ENCODE measurements at places on chromosomes 2 and 18.

DNA sequence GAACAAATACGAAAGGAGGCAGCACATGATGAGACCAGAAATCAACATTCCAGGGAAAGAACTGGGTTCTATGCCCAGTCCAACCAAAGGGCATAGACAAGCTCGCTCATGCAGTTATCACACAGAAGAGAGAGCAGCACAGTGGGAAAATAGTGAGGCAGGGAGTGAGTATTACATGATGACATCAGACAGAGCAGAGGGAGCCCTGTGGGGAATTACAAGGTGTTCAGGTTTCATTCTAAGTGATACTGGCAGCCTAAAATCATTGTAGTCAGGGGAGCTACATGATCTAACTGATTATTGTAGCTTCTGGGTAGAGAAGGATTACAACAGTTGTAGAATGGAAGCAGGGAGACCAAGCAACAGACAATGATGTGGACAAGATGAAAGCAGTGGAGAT is 658.5 kb downstream of the ARHGAP15 start:
- DNase-seq, result no peak

DNA sequence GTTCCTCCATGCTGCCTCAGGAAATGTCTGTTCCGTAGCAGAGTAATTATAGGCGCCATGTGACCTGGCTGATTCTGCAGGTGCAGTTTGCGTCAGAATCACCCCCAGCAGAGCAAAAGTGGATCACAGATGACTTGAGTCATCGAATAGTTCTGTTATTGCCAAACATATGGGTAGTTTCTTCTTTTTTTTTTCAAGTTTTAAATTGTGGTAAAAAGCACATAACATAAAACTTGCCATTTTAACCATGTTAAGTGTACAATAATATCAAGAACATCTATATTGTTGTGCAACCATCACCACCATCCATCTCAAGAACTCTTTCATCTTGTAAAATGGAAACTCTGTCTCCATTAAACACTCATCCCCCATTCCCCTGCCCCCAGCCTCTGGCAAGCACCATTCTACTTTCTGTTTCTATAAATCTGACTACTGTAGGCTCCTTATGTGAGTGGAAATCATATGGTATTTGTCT is 177.7 kb upstream of the TWIST2 start:
- no peak for DNase-seq

- no peak for DNase-seq
These were observed 20.1 kb upstream of the ID2 start for GRCh38 chr2:8661736-8662135.

GRCh38 chr2:169819106-169819505 is 5.6 kb downstream of the METTL5 start:
- no peak for DNase-seq

- DNase-seq, result peak; percentile 88
These were observed at the start of gene TANK for GRCh38 chr2:161160226-161161073. Gene TANK, plus strand, starts transcription at chr2:161160428. Its CDS starts 19,235 bp downstream, at chr2:161179663.

GRCh38 chr2:127942002-127942401 is 56.2 kb upstream of the AMMECR1L start:
- no peak for DNase-seq

DNA sequence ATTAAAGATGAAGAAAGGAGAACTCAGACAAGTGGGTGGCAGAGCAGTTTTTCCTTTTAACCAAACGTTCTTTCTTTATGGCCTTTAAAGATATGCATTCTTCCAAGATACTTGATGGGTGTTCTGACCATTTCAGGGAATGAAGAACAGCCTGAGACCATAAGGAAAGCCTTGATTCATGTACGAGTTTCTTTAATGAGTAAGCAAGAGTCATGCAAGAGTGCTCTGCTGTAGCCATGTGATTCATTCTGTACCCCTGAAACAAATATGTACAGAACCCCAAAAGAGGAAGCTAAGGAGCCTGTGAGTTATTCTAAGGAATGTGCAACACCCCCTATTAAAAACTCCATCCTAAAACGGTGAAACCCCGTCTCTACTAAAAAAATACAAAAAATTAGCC is 372.8 kb downstream of the MTX2 start:
- DNase-seq, result no peak

GRCh38 chr2:42086500-42086953 is 38.7 kb downstream of the PKDCC start:
- peak; percentile 77 for DNase-seq

DNA sequence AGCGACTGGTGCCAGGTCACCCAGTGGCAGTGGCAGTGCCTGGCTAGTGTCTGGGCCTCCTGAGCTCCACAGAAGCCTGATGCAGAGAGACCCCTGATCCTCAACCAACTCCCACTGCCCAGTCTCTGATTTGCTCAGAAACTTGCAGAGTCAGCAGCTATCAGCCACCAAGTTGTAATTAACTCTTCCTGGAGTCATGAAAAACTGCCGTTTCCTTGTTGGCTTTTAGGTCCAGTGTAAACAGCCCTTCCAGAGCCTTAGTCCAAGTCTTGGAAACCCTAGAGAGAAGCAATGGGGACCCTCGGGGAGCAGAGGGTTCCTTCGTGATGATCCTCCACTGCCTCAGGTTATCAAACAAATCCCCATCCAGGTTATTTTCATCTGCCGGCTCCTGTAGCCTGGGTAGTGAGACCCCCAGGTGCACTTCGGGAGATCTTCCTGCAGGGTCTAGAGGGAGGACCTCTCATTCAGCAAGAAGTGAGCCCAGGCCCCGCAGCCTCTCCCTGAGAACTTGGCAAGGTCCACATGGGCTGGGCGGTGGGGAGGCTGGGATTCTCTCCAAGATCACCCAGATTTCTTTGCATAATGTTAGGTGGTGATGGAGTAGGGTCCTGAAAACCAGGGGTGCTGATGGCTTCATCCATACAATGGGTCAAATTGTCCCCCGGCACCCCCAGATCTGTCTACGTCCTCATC is 137.7 kb upstream of the HDAC4 start:
- DNase-seq, result no peak

- no peak for DNase-seq
These were observed 86.7 kb downstream of the USP40 start for GRCh38 chr2:233479616-233480489.

GRCh38 chr2:237977380-237977779 is 10.6 kb downstream of the UBE2F start:
- no peak for DNase-seq

All from GM20000 (cell line).